ENCODE measurements at places on chromosomes 12 and 14. TPM values are rescaled to one million over a fixed set of nuclear protein-coding genes. Genes with fewer than 3 reads are reported as not detected.

DNA sequence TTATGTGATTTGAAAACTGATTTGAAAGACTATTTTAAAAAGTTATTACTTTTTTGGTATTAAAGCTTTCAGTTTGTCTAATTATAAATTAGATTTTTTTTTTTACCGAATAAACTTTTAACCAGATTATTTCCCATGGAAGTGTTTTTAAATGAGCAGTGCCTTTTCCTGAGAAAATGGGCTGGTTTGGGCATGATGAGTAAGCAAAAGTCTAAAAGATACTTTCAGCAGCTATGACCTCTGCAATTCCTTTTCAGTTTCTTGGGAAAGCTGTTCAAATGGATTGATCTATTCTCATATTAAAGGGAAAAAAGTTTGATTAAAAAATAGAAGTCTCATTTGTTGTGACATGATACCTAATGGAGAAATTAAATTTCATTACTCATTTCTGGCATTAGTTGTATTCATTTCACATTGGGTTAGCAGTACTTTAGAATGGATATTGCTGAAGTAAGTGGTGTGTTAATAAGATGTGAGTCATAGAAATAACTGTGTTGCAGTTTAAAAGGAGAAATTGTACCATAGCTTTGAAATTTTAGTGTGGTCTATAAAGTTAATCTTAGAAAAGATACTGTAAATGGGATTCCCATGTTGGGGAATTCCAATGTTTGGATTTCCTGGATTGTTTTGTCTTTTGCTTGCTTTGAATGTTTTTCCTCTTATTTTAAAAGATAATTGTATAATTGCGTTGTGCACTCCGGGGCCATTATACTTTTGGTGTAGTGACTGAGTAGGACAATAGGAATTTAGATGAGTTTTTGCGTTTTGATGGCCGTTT, 21.0 kb downstream of the KTN1 start:
- no peak for DNase-seq

DNA sequence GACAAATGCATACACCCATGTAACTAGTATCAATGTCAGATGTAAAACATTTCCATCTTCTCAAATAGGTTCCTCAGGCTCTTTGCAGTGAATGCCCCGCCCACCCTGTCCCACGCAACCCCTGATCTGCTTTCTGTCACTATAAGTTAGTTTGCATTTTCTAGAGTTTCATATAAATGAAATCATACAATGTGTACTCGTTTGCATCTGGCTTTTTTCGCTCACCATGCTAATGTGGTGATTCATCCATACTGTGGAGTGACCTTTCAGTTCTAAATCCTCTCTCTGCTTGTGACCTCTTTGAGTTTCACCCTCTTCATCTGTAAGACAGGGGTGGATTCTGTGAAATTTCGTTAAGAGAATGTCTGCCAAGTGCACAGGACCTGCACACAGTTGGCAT, 30.6 kb upstream of the MSI1 start:
- DNase-seq, result no peak

GRCh38 chr14:91363776-91364523, 53.7 kb downstream of the CCDC88C start:
- DNase-seq, result no peak

The MAP3K9 gene
- total RNA-seq, result 7.8 TPM

DNA sequence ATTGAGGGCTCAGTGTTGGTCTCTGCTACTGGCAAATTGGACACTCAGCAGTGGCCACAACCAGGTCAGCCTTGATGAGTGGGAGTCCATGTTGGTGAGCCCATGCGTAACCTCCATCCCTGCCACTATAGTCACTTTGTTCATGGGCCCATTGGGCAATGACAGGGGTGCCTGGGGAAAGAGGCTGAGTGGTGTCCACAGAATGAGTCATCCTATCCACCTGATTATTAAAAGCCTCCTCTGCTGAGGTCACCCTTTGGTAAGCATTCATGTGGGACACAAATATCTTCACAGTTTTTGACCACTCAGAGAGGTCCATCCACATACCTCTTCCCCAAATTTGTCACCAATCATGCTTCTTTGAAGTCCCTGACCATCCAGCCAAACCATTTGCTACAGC, 50.0 kb downstream of the FIGNL2 start:
- no peak for DNase-seq

DNA sequence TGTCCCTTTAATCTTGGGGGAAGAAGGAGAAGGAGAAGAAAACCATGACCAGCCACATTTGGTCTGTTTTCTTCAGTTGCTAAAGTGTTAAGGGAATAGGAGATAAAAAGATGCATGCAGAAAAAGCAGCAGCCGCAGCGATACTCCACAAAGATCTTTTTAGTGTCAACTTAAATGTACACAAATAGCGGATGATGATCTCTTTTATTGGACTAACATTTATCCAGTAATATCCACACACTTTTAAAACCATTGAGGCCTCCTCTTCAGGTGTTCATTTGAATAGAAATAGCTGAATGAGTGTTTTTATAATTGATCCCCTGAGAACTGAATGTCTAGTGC, 83.5 kb downstream of the PAPOLA start:
- DNase-seq, result no peak

DNA sequence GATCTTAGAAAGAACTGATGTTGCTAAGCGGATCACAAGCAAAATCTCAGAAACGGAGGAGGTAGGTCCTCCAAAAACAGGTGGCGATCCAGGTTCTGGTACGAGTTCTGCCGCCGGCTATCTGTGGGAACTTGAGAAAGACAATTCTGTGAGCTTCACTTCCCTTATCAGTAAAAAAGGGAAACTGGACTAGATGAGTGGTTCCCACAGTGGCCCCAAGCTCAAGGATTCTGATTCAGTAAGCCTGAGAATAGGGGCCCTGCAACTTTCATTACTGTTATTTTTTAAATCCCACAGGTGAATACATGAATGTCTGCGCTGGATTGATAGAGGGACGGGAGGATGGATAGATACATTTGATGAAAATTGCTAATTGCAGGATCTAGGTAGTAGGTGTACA, 160.2 kb downstream of the PPM1H start:
- DNase-seq, result no peak

- no peak for DNase-seq
Observed at GRCh38 chr14:56136571-56137452, 18.6 kb downstream of the PELI2 start.

The KLHL33 gene
- 0.51 TPM for total RNA-seq

- no peak for DNase-seq
Observed at GRCh38 chr12:114406984-114407841, 1.3 kb upstream of the TBX5 start.

GRCh38 chr14:68986926-68987652, 8.0 kb upstream of the ACTN1 start:
- no peak for DNase-seq

GRCh38 chr12:33786532-33786931, 235.8 kb upstream of the ALG10 start:
- no peak for DNase-seq

DNA sequence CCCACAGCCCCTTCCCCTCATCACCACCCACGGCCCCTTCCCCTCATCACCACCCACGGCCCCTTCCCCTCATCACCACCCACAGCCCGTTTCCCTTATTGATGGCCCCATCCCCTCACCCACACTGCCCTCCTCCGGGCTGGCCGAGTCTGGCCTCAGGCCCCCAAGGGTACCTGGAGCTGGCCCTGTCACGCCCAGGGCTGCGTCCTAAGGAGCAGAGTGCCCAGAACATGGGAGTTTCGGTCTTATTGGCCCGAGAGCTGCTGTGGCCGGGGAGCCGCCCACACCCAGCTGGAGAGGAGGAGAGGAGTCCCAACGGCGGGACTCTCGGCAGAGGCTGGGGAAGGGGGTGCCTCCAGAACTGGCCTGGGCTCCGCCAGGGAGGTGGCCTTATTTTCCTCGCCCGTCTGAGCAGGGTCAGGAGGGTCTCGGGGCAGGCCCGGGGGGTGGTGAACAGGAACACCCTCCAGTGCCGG, 182.3 kb downstream of the KIF26A start:
- no peak for DNase-seq

The SETD1B gene
- 80.0 TPM for total RNA-seq

GRCh38 chr12:118055865-118056773, 4.9 kb downstream of the WSB2 start:
- no peak for DNase-seq

The C12orf54 gene
- not detected for total RNA-seq

- DNase-seq, result no peak
Observed at GRCh38 chr12:3215410-3215975, 138.3 kb downstream of the TSPAN9 start.

The PAX9 gene
- total RNA-seq, result not detected

GRCh38 chr14:55070981-55071411, 19.5 kb downstream of the MAPK1IP1L start:
- DNase-seq, result no peak

The SLC10A1 gene
- total RNA-seq, result not detected

The BAG5 gene
- 29.9 TPM for total RNA-seq

DNA sequence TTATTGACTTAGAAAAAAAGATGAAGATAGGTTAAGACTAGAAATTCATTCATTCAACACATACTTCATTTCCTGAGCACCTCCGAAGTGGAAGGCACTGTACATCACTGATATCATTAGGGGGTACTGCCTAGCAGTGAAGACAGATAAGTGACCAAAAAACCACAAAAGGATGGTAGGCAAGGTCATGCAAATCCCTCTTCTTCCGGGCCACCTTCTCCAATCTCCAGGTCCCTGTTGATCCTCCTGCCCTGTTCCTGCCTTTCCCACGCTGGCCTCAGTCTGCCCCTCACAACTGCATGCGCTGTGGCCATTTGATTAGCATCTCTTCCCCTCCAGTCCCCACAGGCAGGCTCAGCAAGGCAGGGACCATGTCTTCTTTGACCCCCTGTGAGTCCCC, 60.8 kb downstream of the SETD3 start:
- DNase-seq, result no peak

DNA sequence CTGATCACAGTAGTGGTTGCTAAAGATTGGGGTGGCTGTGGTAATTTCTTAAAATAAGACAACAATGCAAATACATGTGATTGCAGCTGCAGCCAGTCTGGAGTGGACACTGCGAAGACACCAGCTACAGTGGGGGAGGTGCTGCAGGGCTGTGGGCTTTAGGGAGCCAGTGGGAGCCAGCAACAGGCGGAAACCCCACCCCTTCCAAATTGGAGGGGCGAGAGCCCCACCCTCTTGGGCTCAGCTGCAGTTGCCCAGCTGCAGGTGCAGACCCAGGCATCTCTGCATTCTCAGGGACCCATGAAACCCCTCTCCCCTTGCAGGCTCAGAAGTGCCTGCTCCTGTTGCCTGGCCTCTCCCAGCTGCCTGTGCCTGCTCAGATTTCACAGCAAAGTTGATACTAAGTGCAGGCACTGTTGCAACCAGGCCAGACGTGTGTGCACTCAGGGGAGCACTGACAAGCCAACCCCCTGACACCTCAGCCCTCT, 104.8 kb downstream of the MYF5 start:
- no peak for DNase-seq

- no peak for DNase-seq
Observed at GRCh38 chr12:546265-546919, 86.7 kb downstream of the B4GALNT3 start.

The DAAM1 gene
- total RNA-seq, result 21.0 TPM

- no peak for DNase-seq
Observed at GRCh38 chr12:19665121-19665900, 226.0 kb downstream of the AEBP2 start.

- DNase-seq, result no peak
Observed at GRCh38 chr12:21725731-21726130, 48.8 kb downstream of the KCNJ8 start.

The DDN gene
- total RNA-seq, result 0.15 TPM

GRCh38 chr12:58106195-58106594, 164.8 kb downstream of the ATP23 start:
- DNase-seq, result no peak

DNA sequence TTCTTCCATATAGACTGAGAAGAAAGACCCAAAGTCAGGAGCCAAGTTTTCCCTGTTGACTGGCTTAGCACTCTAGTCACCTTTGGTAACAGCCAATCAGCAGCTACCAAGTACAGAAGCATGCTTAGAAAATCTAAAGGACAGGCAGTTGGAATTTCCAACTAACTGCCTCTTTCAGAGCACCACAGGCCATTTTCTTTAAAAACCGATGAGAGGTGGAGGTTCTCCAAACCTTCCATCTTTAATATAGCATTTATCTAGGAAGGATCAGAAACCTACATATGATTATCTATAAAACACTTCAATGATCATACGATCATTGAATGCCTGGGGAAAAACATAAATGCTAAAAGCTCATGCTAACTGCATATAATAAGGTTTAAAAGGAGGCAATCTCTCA, at the start of gene CATSPERB:
CATSPERB (minus strand) TSS at position 101 of the 400 bp plus-strand sequence. CDS start 2,607 bp downstream, outside the sequence.
- DNase-seq, result no peak

DNA sequence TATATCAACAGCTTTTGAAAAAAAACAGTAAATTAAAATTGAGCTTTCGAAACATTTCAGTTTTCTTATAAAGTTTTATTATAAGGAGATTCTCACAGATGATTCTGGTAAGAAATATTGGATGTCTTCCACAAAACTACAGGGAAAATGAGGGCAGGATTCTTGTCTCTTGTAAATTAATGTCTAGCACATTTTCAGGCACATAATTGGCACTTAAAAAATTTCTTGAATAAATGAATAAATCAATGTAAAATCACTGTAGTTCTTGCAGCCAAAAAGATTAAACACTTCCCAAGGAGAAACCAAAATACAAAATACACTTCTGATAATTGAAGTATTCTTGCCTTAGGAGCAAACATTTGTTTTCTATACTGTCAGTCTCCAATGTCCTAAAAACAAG, 164.4 kb downstream of the NELL2 start:
- DNase-seq, result no peak

- no peak for DNase-seq
Observed at GRCh38 chr12:42277396-42278127, 39.5 kb upstream of the YAF2 start.
